Large intestine (tissue), 12 donors: ENCODE measurements at places on chromosomes 4 and X.

DNA sequence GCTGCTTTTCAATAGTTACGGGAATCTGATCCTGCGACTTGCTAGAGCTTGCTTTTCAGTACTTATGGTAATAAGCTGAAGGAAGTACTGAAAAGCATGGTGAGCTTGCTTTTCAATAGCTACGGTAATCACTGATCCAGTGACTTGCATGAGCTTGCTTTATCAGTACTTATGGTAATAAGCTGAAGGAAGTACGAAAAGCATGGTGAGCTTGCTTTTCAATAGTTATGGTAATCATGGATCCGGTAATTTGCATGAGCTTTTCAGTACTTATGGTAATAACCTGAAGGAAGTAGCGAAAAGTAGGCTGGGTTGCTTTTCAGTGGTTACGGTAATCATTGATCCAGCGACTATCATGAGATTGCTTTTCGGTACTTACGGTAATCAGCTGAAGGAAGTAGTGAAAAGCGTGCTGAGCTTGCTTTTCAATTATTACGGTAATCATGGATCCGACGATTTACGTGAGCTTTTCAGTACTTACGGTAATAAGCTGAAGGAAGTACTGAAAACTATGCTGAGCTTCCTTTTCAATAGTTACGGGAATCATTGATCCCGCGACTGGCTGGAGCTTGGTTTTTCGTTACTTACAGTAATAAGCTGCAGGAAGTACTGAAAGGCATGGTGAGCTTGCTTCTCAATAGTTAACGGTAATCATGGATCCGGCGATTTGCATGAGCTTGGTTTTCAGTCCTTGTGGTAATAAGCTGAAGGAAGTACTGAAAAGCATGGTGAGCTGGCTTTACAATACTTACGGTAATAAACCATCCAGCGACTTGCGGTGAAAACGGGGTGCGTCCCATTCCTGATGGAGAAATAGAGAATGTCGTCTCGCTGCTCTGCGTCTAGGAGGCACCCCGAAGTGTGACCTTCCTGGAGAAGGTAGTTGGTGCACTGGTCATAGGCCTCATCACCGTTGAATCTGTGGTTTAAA, 6.5 kb downstream of the CRLF2 start:
- no peaks in the 10 kb centered on the region for H3K36me3 ChIP-seq
- DNase-seq, result peak; percentile 62
- H3K27me3 ChIP-seq, result no peaks in the 10 kb centered on the region
- H3K27ac ChIP-seq, result no peak overlapping the region

DNA sequence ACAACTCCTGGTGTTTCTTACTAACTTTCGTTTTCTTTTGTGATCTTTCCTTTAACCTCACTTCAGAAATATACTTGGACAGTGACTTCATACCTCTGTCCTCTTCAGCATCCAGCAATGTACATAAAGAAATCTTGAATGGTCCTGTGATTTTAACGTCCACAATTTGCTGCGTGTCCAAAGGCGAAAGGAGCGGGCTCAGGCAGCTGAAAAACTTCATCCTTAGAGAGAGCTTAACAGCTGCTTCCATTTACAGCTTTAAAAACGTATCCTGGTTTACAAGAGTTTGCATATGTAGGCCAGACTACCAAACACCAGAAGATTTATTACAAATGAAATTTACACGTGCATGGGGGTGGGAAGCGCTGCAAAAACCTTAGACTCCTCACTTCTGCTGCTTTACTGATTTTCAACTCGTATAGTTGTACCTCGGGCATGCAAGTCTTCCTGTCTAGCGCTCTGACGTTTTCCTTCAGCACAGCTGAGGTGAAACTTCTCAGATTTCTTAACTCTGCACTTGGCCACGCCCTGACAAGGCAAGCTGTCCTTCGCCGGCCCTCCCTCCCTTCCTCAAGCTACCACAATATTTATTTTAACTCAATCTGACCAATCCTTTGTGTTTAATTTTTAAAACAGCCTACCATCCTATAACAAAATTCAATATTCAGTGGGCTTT, 406.4 kb downstream of the FAM47A start:
- H3K4me1 ChIP-seq, result no peaks in the 10 kb centered on the region
- no peaks in the 10 kb centered on the region for H3K27me3 ChIP-seq
- no peaks in the 10 kb centered on the region for H3K36me3 ChIP-seq
- DNase-seq, result no peak

DNA sequence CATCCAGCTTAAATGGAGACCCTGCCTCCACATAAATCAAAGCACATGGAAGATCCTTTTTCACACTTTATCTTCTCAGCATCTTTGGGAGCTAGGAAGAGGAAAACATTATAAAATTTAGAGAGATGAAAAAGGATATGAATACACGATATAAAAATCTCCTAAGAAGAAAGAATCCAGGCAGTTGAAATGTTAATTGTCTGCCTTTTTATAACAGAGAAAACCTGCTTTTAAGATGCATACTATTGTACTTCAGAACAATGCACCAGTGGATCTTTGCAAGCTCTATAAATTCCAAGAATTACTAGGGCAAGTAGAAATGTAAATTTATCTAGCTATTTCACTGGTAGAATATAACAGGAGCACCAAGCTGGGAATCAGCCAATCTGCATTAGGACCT, 300.3 kb upstream of the GALNT7 start:
- no peak for DNase-seq
- H3K27me3 ChIP-seq, result no peaks in the 10 kb centered on the region
- no peak overlapping the region for H3K4me3 ChIP-seq
- no peak overlapping the region for H3K27ac ChIP-seq
- no peaks in the 10 kb centered on the region for H3K36me3 ChIP-seq

DNA sequence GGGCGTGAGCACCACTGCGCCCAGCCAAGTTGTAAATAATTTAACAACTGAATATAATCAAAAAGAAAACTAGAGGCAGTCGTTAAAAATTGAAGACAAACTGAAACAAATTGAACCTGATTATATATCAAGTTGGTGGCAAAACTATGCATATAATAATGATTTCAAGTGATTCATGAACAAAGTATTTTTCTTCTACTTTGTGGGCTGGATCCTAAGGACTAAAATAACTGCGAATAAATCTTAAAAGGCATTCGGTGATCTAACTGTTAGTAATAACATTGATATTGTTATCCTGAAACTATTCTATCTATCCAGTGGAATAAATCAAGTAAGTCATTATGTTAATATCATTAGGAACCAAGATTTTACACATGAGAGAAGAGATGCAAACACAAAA, 21.2 kb upstream of the USP9X start:
- no peaks in the 10 kb centered on the region for H3K36me3 ChIP-seq
- no peaks in the 10 kb centered on the region for H3K4me1 ChIP-seq
- DNase-seq, result no peak
- no peaks in the 10 kb centered on the region for H3K27me3 ChIP-seq
- H3K27ac ChIP-seq, result no peak overlapping the region

GRCh38 chr4:183860731-183861130, 44.4 kb upstream of the STOX2 start:
- H3K27me3 ChIP-seq, result peaks cover 12% of the 10 kb centered on the region
- DNase-seq, result no peak
- no peaks in the 10 kb centered on the region for H3K36me3 ChIP-seq
- no peak overlapping the region for H3K4me3 ChIP-seq

DNA sequence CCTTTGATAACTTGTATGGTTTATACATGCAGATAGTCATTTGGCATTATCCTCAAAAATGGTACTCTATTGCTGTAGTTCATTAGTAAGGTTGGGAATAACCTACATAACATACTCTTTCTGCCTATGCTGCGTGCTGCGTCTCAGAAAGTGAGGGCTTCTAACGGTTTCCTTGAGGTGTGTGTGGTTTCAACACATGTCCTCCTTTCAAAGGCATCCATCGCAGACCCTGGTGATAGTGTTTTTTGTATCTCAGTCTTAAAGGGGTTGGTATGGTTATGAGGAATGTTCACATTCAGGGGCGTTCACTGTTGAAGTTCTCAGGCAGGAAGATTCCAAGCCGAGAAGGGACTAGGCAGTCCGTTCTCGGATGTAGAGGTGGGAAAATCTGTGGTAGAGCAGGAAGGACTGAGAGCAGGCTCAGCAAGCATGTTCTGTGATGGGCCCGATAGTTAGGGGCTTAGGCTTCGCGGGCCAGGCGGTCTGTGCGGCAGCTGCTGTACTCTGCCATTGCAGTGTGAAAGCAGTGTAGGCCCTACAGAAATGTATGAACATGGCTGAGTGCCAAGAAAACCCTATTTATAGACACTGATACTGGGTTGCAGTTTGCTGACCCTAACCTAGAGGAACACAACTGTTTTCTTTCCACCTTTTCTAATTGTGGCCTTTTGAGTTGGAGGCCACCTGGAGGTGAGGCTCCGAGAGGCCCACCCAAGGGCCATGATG, 123.2 kb downstream of the GPR143 start:
- H3K27ac ChIP-seq, result no peak overlapping the region
- no peaks in the 10 kb centered on the region for H3K4me1 ChIP-seq
- H3K4me3 ChIP-seq, result no peak overlapping the region
- no peaks in the 10 kb centered on the region for H3K27me3 ChIP-seq
- DNase-seq, result no peak

DNA sequence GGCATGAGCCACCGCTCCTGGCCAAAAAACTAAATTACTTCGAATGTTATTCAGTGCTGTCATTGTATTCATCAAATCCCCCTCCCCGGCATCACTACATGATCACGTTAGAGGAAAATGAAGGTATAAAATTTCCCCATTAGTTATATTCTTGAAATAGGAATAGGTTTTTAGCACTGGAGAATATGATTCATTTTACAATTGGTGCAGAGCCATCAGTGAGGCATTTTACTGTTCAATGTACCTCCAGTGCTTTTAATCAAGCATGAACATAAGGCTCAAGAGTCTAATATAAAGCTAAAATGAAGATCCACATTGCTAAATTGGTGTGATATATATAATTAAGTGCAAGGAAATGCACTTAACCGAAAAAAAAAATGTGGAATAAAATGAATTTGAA, 18.3 kb downstream of the KLF3 start:
- H3K36me3 ChIP-seq, result peaks cover 41% of the 10 kb centered on the region
- no peak overlapping the region for H3K4me3 ChIP-seq
- no peak for DNase-seq
- no peaks in the 10 kb centered on the region for H3K4me1 ChIP-seq
- H3K27ac ChIP-seq, result no peak overlapping the region

- H3K36me3 ChIP-seq, result no peaks in the 10 kb centered on the region
- H3K27me3 ChIP-seq, result no peaks in the 10 kb centered on the region
- H3K27ac ChIP-seq, result no peak overlapping the region
- no peak for DNase-seq
- no peaks in the 10 kb centered on the region for H3K4me1 ChIP-seq
- H3K4me3 ChIP-seq, result no peak overlapping the region
Observed at GRCh38 chr4:153733751-153734448, 25.9 kb downstream of the RNF175 start.

- H3K36me3 ChIP-seq, result no peaks in the 10 kb centered on the region
- peak; percentile 3 for DNase-seq
- H3K4me1 ChIP-seq, result peaks cover 13% of the 10 kb centered on the region
Observed at GRCh38 chrX:7088968-7089615, 58.4 kb upstream of the STS start.

GRCh38 chrX:121258545-121258944, 211.1 kb downstream of the GLUD2 start:
- DNase-seq, result no peak
- no peaks in the 10 kb centered on the region for H3K36me3 ChIP-seq
- no peak overlapping the region for H3K4me3 ChIP-seq
- H3K27ac ChIP-seq, result no peak overlapping the region
- no peaks in the 10 kb centered on the region for H3K4me1 ChIP-seq

DNA sequence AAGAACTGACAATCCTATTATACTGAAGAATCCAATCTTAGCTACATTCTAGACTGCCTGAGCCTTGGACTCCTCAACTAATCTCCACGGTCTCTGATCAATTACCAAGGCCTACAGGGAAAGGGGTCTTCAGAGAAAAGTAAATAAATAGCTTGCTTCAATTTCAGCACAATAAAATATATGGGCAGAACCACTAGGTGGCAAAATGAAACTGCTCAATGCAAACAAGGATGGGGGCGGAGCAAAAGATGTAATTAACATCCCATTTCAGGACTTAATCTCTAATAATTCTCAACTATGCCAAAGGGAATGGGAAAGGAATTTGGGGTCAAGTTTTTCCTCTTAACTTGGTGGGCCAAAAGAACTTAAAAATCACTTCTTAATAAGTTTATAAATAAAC, 78.4 kb upstream of the MAP3K15 start:
- H3K36me3 ChIP-seq, result no peaks in the 10 kb centered on the region
- H3K4me3 ChIP-seq, result no peak overlapping the region
- peak; percentile 9 for DNase-seq

DNA sequence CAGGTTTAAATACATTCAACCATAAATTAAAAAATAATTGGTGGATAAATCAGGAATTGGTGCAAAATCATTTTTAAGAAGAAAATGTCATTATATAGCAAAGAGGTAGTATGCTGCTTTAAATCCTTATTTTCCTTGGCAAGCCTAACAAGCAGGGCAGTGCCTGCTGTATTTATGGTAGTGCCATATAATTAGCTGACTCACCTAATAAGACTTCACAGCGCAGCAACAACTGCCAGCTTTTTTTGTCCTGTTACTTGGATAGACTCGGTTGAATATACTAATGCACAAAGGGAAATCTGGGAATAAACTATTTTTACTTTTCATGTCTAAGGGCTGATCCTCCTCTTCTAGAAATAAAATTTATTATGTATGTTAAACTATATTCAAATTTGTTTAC, 99.1 kb downstream of the SNCA start:
- H3K27ac ChIP-seq, result no peak overlapping the region
- no peaks in the 10 kb centered on the region for H3K27me3 ChIP-seq
- no peaks in the 10 kb centered on the region for H3K36me3 ChIP-seq
- no peaks in the 10 kb centered on the region for H3K4me1 ChIP-seq
- no peak overlapping the region for H3K4me3 ChIP-seq
- no peak for DNase-seq

DNA sequence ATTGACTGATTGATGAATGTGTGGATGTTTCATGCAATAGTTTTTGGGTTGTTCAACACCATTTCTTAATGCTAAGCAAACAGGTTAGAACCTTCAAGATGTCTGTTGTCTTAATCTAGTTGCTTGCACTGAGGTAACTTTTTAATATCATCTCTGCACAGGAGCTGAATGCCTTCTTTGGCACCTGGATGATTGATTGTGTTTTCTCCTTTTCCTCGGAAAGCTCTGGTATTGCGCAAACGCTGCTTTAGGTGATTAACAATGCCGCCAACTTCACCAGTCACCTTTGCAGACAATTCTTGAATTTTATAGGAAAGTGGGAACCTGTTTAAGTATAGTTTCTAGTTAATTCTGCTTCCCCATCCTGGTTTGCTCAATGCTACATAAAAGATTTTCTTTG, 48.2 kb downstream of the RTL9 start:
- H3K27me3 ChIP-seq, result no peaks in the 10 kb centered on the region
- no peak overlapping the region for H3K4me3 ChIP-seq
- H3K36me3 ChIP-seq, result no peaks in the 10 kb centered on the region
- H3K27ac ChIP-seq, result no peak overlapping the region

- no peak overlapping the region for H3K4me3 ChIP-seq
- no peaks in the 10 kb centered on the region for H3K27me3 ChIP-seq
- DNase-seq, result no peak
- no peak overlapping the region for H3K27ac ChIP-seq
- H3K4me1 ChIP-seq, result no peaks in the 10 kb centered on the region
- no peaks in the 10 kb centered on the region for H3K36me3 ChIP-seq
Observed at GRCh38 chr4:189600718-189601435, 339.8 kb upstream of the FRG1 start.
